ENCODE measurements at places on chromosomes 16 and 17. TPM values are rescaled to one million over a fixed set of nuclear protein-coding genes. Genes with fewer than 3 reads are reported as not detected.
A peak's percentile ranks its signal among the peaks of the same experiment; 100 is the strongest.

GRCh38 chr16:3904875-3905274 lies 24.4 kb upstream of the CREBBP start:
- DNase-seq = no peak

DNA sequence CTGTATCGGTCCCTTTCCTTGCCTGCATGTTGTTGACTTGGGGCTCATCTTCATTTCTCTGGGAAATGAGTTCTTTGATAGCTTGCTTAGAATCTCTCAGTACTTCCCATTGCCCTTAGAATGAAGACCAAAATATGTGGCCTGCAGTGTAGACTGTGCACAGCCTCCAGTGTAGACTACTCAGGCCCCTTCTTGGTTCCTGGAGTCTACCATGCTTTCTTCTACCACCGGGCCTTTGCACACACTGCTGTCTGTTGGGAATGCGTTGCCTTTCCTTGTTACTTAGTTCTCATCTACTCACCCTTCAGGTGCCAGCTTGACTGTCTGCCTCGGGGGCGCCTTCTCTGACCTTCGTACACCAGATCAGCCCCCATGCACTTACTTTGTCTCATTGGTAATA lies 82.0 kb downstream of the ABCC1 start:
- no peak for DNase-seq

GRCh38 chr17:8436169-8436843 lies 622 bp downstream of the NDEL1 start:
- no peak for DNase-seq

GRCh38 chr16:81513204-81514040 lies 68.8 kb downstream of the CMIP start:
- DNase-seq = no peak

- DNase-seq = no peak
Observed at GRCh38 chr17:19569785-19570543, 36.3 kb downstream of the SLC47A1 start.

DNA sequence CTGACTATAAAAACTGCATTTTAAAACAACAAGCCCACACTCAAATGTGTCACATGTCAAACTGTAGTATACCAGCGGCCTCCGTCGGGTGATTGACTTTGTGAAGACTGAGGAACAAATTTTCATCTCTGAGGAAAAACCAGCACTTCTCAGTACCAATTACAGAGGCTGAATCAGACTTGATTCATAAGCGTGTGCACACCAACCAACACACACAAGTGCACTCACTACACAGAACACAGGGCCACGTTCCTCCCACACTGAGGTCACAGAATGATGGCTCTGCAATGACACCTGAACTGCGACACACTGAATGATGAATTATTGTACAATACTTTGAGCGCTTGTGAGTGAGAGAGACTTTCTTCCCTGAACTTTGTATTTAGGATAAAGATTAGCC lies 29.6 kb downstream of the XPO6 start:
- DNase-seq = no peak

DNA sequence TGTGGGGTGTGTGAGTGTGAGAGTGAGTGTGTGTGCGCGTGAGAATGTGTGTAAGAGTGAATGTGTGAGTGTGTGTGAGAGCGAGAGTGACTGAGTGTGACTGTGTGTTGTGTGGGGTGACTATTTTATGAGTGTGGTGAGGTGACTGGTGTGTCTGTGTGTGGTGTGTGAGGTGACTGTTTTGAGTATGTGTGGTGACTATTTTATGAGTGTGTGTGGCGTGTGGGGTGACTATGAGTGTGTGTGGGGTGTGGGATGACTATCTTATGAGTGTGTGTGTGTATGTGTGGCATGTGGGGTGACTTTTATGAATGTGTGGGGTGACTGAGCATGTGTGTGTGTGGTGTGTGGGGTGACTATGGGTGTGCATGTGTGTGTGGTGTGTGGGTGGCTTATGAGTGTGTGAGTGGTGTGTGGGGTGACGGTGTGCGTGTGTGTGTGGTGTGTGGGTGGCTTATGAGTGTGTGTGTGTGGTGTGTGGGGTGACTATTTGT lies 152.9 kb upstream of the PLCG2 start:
- DNase-seq = no peak

DNA sequence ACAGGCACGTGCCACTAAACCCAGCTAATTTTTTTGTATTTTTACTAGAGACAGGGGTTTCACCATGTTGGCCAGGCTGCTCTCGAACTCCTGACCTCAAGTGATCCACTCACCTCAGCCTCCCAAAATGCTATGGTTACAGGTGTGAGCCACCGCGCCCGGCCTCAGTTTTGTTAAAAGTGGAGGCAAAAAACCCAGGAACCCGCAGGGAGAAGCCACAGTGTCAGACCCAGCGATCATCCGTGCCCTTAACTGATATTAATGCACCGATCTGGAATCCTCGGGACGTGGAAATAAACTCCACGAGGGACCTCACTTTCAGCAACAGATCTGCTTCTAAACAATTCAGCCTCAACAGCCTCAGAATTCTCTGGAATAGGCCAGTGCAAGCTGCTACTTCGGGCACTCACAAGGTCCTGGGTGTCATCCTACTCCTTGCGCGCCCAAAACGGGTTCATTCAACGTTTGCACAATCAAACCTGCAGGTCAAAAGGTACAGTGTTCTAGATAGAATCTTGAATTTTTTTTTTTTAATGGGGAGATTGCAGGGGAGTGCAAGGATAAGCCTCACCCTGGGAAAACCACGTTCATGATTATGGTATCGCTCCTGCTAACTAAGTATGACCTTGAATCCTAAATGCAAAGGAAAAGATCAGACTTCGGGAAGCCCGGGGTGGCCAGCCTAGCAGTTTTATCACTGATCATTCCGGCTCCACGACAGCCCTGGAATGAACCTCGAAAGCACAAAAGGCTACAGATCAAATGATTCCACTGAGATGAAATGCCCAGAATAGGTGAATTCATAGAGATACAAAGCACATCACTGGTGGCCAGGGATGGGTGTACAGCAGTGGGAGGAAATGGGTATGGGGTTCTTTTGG lies 22.4 kb downstream of the LITAF start:
- no peak for DNase-seq

- no peak for DNase-seq
Observed at GRCh38 chr16:14109782-14110727, 38.9 kb downstream of the MRTFB start.

GRCh38 chr17:19709841-19710240 lies 6.5 kb downstream of the SLC47A2 start:
- DNase-seq = no peak

DNA sequence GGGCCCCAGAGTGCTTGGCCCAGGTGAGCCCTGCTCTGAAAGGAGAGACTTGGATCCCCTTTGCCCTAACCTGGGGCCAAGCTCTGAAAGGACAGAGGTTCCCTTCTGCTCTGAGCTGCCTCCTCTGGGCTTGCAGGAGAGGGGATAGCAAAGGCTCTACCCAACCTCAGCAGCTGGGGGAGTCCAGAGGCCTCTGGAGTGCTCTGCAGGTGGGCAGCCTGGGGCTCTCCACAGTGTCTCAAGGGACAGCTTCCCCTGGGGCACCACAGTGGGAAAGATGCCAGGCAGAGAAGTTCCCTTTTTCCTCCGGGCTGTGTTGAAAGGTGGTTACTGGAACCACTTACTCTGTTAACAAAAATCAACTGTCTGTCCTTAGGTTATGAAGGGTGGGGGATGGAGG lies 48.2 kb upstream of the MGAT5B start:
- DNase-seq = no peak

- DNase-seq = peak; percentile 48
Observed at GRCh38 chr17:7177191-7177953, 1.8 kb downstream of the ASGR1 start.

- DNase-seq = no peak
Observed at GRCh38 chr16:27464626-27465482, 62.9 kb downstream of the IL21R start.

- peak; percentile 81 for DNase-seq
Observed at GRCh38 chr17:43431714-43432523, 33.1 kb downstream of the ARL4D start.

DNA sequence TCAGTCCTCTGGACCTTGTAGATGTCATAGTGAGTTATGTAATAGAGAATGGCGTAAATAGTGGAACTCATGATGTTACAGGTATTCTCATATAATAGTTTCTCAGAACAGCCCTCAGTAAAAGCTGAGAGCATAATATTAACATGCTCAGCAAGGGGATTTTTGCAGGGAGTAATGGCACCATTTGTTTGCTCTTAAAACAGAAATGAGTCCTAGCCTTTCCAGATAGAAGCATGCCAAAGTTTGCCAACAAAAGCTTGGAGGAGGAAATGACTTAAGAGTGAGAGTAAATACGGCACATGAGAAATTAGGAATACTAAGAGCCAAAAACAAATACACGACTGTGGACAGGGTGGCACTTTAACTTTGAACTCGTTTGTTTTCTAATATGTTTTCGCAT lies 198.4 kb downstream of the ANKFN1 start:
- no peak for DNase-seq

DNA sequence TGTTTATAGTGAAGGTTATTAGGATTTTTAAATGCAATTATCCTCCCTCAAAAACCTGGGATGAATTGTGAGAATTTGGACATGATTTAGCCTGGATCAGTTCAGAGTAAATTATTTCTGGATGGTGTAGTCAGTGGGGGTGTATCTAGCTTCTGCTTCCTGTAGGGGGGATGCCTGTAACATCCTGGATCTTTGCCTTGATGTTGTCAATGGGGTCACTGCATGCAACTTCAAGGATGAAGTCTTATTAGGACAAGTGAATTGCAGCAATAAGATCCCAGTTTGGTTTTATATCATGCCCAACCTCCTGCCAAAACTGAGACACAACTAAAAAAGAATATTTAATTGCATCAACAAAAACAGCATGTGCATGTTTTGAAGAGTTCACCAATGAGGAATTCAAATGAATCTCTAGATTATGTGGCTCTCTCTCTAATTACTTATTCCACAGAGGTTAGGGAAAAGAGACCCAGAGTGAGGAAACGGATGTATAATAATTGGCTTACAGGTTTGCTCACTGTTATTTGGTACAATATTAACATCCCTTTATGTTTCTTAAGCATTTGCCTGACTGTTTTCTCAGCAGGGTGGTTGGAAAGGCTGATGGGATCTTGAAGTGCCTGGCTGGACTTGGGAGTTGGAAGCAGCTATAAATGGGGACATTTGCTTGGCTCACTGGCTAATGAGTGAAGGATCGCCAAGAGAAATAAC lies 159.8 kb downstream of the HS3ST3B1 start:
- DNase-seq = no peak

- no peak for DNase-seq
Observed at GRCh38 chr16:79072517-79072916, 528.0 kb downstream of the MAF start.

DNA sequence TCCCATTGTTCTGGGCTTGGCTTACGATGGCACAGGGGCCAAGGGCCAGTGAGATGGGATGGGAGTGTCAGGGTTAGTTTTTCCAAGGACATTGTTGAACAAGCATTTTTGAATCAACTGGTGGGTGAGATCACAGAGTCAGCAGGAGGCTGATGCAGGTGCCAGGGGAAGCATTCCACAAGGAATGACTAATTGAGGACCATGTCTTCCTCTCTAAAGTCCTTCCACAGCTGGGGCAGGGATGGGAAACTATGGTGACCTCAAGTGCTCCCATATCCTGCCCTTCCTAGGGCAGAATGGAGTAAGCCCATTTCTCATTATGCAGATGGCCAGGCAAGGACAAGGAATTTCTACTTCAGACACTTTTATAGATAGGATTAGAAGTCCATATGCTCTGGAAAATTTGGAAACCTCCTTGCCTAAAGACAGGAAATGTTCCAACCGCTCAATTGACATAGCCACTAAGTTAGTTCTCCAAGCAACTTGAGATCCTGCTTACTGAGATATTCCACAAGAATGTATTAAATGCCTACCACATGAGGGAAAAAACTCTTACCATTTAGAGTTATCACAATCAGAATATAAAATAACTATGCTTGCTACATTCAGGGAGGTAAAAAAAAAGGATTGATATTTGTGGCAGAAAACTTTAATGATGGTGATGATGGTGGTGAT lies 21.2 kb upstream of the ENGASE start:
- no peak for DNase-seq

DNA sequence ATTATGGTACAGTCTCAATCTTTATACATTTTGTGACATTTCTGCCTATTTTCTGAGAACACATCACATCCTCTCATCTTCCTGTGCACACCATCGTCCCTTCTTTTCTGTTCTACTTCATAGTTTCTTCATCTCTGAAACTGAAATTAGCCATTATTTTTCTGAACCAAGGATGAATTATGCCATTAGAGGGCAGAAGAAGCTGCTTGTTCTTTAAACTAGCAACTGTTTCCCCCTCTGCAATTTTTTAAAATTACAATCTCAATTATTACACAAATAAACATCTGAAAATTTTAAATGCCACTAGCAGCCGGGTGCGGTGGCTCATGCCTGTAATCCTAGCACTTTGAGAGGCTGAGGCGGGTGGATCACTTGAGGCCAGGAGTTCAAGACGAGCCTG lies 41.3 kb downstream of the RBBP6 start:
- DNase-seq = no peak

- DNase-seq = no peak
Observed at GRCh38 chr16:54070789-54071343, 215.7 kb downstream of the IRX3 start.

The C17orf78 gene
- not detected for polyA plus RNA-seq

The PRRT2 gene
- 14.4 TPM for polyA plus RNA-seq

All from forelimb muscle (tissue), 1 donor.